Inflammatory macrophage treated with lipopolysaccharide for 4 hours (primary cell): ENCODE measurements at places on chromosomes 3 and 15.

- DNase-seq = no peak
These were observed 168.2 kb upstream of the ROBO2 start for GRCh38 chr3:76871655-76872054.

GRCh38 chr3:46627078-46627477 is 14.8 kb downstream of the FAM240A start:
- DNase-seq = no peak

GRCh38 chr3:152772674-152773225 is 62.2 kb upstream of the P2RY1 start:
- no peak for DNase-seq

GRCh38 chr3:103512595-103512994 is 1077.8 kb downstream of the ZPLD1 start:
- DNase-seq = no peak

DNA sequence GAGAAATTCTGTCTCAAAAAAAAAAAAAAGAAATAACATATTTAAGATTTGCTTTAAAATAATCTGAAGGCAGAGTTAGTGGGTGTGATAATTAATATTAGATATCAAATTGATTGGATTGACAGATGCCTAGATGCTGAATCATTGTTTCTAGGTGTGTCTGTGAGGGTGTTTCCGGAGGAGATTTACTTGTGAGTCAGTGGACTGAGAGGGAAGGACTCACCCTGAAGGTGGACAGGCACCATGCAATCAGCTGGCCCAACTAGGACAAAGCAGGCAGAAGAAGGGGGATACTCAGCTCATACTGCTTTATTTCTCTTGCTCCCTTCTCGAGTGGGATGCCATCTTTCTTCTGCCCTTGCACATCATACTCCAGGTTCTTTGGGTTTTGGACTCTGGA is 16.7 kb upstream of the RPL24 start:
- DNase-seq = no peak

DNA sequence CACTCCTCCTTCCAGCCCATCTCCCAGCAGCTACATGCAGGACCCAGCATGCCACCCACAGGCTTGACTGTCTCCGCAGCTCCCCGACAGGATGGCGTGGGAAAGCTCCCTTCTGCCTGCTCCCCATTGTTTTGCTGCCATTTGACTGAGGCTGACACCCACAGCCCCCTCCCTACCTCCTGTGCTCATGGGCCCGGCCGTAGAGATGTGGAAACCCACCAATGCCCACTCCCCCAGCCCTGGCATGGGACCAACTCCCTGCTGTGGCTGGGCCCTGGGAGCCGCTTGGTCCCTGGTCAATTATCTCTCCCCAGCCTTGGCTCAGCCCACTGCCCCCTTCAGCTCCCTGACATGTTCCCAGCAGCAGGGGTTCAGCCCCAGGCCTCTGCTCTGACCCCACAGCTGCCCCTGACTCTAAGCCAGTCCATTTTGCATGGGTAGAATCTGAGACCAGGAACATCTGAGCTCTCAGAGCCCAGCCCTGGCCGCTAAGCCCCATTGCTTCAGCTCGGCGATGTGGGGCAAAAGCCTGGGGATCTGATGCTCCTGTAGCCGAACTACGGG is 8.2 kb downstream of the C3orf22 start:
- DNase-seq = no peak

DNA sequence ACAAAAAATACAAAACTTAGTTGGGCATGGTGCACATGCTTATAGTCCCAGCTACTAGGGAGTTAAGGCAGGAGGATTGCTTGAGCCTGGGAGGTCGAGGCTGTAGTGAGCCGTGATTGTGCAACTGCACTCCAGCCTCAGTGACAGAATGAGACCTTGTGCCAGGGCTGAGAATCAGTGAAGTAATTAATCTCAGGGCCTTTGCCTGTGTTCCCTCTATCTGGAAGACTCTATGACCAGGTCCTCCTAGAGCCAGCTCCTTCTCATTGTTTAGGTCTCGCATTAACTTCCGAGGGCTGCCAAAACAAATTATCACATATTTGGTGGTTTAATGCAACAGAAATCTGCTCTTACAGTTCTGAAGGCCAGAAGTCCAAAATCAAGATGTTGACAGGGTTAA is 41.4 kb upstream of the FLNB start:
- no peak for DNase-seq

GRCh38 chr15:39232512-39232911 is 348.4 kb upstream of the THBS1 start:
- no peak for DNase-seq

- no peak for DNase-seq
These were observed 91.4 kb upstream of the MYZAP start for GRCh38 chr15:57500256-57500655.

DNA sequence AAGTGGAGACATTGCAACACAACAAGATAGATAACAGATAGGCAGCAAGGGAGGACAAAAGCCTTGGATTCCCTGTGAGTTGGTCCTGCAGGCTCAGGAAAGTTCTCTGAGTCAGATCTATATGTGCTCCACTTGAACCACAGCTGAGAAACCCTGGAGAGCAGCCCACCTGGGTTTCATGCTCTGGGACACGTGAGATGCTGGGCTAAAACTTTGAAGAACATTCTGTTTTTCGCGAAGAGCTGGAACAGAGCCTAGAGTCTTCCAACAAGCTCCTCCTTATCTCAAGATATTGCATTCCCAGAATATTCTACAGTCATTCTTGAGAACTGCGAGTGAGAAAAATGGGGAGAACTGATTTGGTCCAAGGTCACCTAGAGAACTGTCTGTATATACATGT is 583.0 kb upstream of the ROBO1 start:
- DNase-seq = no peak

DNA sequence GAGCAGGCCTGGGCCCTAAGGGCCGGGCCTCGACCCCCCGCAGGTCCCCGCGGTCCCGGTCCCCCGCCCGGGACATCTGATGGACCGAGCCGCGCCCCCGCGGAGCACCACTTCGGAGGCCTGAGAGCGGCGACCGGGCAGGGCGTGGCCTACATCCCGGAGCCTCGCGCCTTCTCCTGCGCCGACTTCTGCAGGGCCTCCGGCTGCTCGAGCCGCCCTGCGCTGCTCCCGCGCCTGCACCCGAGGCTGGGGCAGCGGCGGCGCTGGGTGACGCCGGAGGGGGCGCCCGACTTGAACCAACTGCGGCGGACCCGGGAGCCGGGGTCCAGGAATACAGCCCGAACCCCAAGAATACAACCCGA is 14.9 kb upstream of the GP9 start:
- no peak for DNase-seq
